ENCODE measurements at places on chromosomes 12 and 14. TPM values are rescaled to one million over a fixed set of nuclear protein-coding genes. Genes with fewer than 3 reads are reported as not detected.

DNA sequence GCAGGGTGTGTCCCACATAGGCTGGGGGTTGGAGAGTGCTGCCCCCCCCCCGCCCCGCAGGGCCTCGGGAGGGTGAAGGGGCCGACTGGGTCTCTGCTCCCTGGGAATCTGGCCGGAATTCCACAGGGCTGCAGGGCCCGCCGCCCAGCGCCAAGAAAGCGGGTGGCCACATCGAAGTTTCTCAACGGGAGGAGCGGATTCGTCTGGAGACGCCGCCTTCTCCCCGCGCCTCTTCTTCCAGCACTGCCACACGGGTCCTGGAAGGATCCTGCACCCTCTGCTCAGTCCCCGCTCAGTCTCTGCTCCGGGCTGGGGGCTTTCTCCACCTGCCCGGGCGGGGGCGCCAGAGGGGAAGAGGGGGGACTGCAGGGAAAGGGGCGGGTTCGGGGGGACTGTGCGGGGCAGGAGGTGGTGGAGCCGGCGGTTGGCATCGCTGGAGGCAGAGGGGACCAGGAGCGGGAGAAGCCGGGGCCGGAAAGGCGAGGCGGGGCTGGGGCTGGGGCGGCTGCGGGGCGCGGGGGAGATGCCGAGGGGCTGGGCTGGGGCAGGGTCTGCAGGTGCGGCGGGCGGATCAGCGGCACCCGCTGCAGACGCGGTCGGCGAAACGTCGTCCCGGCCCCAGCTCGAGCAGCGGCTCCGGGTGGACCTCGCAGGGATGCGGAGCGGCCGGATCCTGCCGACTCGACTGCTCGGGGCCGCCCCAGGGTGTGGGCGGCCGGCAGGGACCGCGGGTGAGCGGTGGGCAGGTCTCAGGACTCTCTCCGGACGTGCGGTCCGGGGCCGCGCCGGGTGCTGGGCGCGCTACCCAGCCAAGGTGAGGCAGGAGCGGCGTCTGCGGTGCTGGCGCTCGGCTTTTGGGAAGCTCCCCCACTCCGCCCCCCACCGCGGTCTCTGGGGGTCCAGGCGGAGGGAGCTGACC, 811.4 kb upstream of the TMEM132C start:
- no peaks in the 10 kb centered on the region for H3K36me3 ChIP-seq
- H3K4me1 ChIP-seq, result no peaks in the 10 kb centered on the region
- no peak overlapping the region for H3K27ac ChIP-seq
- DNase-seq, result no peak
- H3K4me3 ChIP-seq, result no peak overlapping the region
- H3K27me3 ChIP-seq, result peaks cover 26% of the 10 kb centered on the region

- H3K36me3 ChIP-seq, result no peaks in the 10 kb centered on the region
- no peak overlapping the region for H3K4me3 ChIP-seq
- no peaks in the 10 kb centered on the region for H3K4me1 ChIP-seq
These were observed 444 bp upstream of the NKX2-8 start for GRCh38 chr14:36582874-36583241.

DNA sequence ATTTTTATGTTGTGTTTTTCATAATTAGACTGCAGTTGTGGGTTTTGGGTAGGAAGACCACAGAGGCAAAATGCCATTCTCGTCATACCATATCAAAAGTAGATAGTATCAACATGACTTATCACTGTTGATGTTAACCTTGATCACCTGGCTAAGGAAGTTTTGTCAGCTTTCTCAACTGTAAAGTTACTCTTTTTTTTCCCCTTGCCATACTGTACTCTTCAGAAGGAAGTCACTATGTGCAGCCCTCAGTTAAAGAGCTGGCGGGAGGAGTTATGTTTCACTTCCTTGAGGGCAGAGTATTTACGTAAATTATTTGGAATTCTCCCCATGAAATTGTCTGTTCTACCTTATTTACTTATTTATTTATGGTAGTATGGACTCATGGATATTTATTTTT, 78.7 kb downstream of the PRORP start:
- DNase-seq, result no peak
- peaks cover 38% of the 10 kb centered on the region for H3K4me1 ChIP-seq
- H3K27me3 ChIP-seq, result no peaks in the 10 kb centered on the region
- peaks cover 8% of the 10 kb centered on the region for H3K36me3 ChIP-seq
- H3K27ac ChIP-seq, result peak overlapping the region; percentile 41

- H3K36me3 ChIP-seq, result peaks cover 2% of the 10 kb centered on the region
- peaks cover 27% of the 10 kb centered on the region for H3K4me1 ChIP-seq
- peaks cover 13% of the 10 kb centered on the region for H3K27me3 ChIP-seq
- H3K27ac ChIP-seq, result peak overlapping the region; percentile 26
These were observed 19.9 kb downstream of the NEUROD4 start for GRCh38 chr12:55039395-55040354.

DNA sequence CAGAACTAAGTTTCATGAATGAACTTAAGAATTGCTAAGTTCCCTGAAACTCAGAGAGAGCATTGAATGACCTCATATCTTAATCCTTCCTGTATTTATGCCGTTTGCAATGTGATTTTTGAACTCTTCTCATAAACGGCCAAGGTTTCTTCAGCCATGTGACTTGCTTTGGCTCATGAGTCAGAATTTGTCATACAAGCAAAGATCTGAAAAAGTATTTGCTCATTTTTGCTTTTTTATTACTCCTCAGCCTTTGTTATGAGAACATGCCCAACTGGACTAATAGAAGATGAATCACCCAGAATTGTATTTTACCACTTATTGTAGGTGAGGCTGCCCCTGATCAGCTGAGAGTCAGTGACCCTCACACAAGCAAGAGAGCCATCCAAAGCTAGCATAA, 693.8 kb downstream of the BCL11B start:
- H3K27me3 ChIP-seq, result peaks cover 8% of the 10 kb centered on the region
- no peaks in the 10 kb centered on the region for H3K4me1 ChIP-seq
- no peaks in the 10 kb centered on the region for H3K36me3 ChIP-seq
- no peak for DNase-seq
- H3K4me3 ChIP-seq, result no peak overlapping the region

Gene DAO
- not detected for total RNA-seq

GRCh38 chr12:93151079-93151762, 222.1 kb upstream of the EEA1 start:
- no peak overlapping the region for H3K27ac ChIP-seq
- DNase-seq, result no peak
- H3K27me3 ChIP-seq, result no peaks in the 10 kb centered on the region

Gene PPTC7
- total RNA-seq, result 25.7 TPM

Gene B4GALNT1
- total RNA-seq, result 0.77 TPM

Gene PTPN6
- 346 TPM for total RNA-seq

- H3K27me3 ChIP-seq, result peaks cover 2% of the 10 kb centered on the region
- no peak overlapping the region for H3K27ac ChIP-seq
- no peak for DNase-seq
- peaks cover 4% of the 10 kb centered on the region for H3K36me3 ChIP-seq
- H3K4me1 ChIP-seq, result peaks cover 29% of the 10 kb centered on the region
These were observed 5.0 kb upstream of the FBRSL1 start for GRCh38 chr12:132484891-132485441.

- H3K4me3 ChIP-seq, result no peak overlapping the region
- H3K36me3 ChIP-seq, result no peaks in the 10 kb centered on the region
- H3K27me3 ChIP-seq, result no peaks in the 10 kb centered on the region
- H3K27ac ChIP-seq, result no peak overlapping the region
- H3K4me1 ChIP-seq, result no peaks in the 10 kb centered on the region
- no peak for DNase-seq
These were observed 705.8 kb downstream of the C12orf50 start for GRCh38 chr12:87323369-87323768.

Gene KRT85
- not detected for total RNA-seq

DNA sequence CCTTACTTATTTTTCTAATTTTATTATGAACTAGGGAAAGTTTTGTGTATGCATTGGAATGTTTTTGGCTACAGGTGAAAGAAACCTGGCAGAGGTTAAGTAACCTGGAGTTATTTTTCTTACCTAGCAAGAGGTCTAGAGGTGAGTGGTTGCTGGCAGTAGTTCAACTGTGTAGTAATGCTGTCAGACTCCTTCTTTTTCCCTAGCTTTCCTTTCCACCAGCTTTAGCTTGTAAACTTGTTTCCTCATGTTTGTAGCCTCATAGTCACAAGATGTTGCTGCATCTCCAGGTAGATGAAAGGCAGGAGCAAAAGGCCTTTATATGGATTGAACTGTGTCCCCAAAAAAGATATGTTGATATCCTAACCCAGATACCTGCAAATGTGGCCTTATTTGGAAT, 105.1 kb upstream of the AMIGO2 start:
- peaks cover 24% of the 10 kb centered on the region for H3K4me1 ChIP-seq
- no peak overlapping the region for H3K27ac ChIP-seq
- H3K36me3 ChIP-seq, result peaks cover 62% of the 10 kb centered on the region
- H3K27me3 ChIP-seq, result no peaks in the 10 kb centered on the region
- no peak for DNase-seq

DNA sequence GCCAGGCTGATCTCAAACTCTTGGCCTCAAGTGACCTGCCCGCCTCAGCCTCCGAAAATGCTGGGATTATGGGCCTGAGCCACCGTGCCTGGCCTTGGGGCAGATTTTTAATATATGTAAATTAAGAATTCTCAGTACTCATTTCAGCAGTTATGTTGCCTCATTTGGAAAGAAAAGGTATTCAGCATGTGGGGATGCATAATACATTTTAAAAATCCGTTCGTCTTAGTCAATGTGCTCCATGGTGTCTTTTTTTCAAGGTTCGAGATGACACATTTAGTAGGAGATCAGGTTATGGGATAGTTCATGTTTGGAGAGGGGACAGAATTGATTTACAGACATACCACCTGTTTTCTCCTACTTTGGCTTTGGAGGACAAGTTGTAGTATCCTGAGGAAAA, 10.2 kb downstream of the SYNE2 start:
- no peak overlapping the region for H3K4me3 ChIP-seq
- peaks cover 70% of the 10 kb centered on the region for H3K4me1 ChIP-seq
- H3K27ac ChIP-seq, result peak overlapping the region; percentile 61
- no peaks in the 10 kb centered on the region for H3K27me3 ChIP-seq
- H3K36me3 ChIP-seq, result peaks cover 24% of the 10 kb centered on the region
- DNase-seq, result no peak

GRCh38 chr14:68333262-68333661, 459.6 kb downstream of the ZFP36L1 start:
- no peak overlapping the region for H3K27ac ChIP-seq
- H3K4me3 ChIP-seq, result no peak overlapping the region
- H3K4me1 ChIP-seq, result peaks cover 8% of the 10 kb centered on the region
- no peak for DNase-seq
- H3K36me3 ChIP-seq, result peaks cover 1% of the 10 kb centered on the region
- no peaks in the 10 kb centered on the region for H3K27me3 ChIP-seq

GRCh38 chr14:54189333-54189732, 207.5 kb upstream of the CDKN3 start:
- H3K27me3 ChIP-seq, result peaks cover 5% of the 10 kb centered on the region
- DNase-seq, result no peak
- peaks cover 6% of the 10 kb centered on the region for H3K4me1 ChIP-seq
- H3K36me3 ChIP-seq, result no peaks in the 10 kb centered on the region
- H3K4me3 ChIP-seq, result no peak overlapping the region

GRCh38 chr12:95760371-95760770, 30.2 kb downstream of the NTN4 start:
- peaks cover 23% of the 10 kb centered on the region for H3K27me3 ChIP-seq
- H3K36me3 ChIP-seq, result no peaks in the 10 kb centered on the region
- no peak for DNase-seq
- no peak overlapping the region for H3K27ac ChIP-seq
- no peaks in the 10 kb centered on the region for H3K4me1 ChIP-seq
